ENCODE measurements at places on chromosomes 12 and 14. TPM values are rescaled to one million over a fixed set of nuclear protein-coding genes. Genes with fewer than 3 reads are reported as not detected.

DNA sequence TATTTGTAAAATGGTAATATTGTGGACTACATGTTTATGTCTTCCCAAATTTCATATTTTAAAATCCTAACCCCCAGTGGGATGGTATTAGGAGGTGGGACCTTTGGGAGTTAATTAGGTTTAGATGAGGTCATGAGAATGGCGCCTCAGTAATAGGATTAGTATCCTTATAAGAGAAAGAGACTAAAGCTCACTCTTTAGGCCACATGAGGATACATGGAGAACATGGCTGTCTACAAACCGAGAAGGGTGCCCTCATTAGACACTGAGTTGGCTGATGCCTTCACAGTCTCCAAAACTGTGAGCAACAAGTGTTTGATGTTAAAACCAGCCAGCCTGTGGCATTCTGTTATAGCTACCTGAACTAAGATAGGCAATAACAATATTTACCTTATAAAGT is 58.3 kb upstream of the OTOGL start:
- no peak for DNase-seq

Gene FERMT2
- total RNA-seq: 60.1 TPM

GRCh38 chr12:12600659-12601058 is 11.0 kb upstream of the CREBL2 start:
- DNase-seq: no peak

- DNase-seq: no peak
Measured at GRCh38 chr12:69354556-69355187, 4.9 kb upstream of the YEATS4 start.

- DNase-seq: no peak
Measured at GRCh38 chr12:2858334-2858733, 1.5 kb upstream of the TEX52 start.

GRCh38 chr14:86604561-86604960 is 1074.6 kb downstream of the FLRT2 start:
- DNase-seq: no peak
